Pulmonary artery endothelial cell (primary cell): ENCODE measurements at places on chromosomes 6 and 20.

DNA sequence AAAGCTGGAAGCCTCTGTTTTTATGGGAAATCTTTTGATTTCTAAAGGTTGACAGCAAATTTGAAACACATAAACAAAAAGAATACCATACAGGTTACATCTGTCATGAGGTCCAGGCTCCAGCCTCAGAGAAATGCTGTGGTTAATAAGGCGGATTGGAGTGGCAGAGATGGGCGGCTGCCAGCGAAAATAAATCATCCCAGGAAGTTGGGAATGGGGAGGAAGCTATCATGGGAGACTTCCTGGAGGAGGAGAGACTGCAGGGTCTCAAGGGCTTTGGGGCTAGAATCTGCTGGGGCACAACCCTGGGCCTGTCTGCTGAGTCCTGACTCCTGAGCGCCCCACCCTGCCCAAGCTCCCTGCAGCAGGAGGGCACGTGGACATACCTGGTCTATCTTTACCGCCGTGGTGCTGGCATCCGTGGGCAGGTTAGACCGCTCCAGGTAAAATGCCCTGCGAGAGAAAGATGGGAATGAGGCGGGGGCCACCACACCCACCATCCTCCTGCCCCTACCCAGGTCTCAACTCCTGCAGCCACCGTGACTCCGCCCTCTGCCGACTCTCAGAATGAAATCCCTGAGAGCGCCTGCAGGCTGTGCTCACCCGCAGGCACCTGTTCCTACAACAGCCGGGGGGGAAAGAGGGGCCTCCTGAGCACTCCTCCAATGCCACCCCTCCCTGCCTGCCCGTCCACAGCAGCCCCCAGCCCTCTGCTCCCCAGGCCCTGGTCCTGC lies 197.3 kb downstream of the PREX1 start:
- DNase-seq: no peak

GRCh38 chr20:32010666-32011065 lies 428 bp downstream of the CCM2L start:
- no peak for DNase-seq

DNA sequence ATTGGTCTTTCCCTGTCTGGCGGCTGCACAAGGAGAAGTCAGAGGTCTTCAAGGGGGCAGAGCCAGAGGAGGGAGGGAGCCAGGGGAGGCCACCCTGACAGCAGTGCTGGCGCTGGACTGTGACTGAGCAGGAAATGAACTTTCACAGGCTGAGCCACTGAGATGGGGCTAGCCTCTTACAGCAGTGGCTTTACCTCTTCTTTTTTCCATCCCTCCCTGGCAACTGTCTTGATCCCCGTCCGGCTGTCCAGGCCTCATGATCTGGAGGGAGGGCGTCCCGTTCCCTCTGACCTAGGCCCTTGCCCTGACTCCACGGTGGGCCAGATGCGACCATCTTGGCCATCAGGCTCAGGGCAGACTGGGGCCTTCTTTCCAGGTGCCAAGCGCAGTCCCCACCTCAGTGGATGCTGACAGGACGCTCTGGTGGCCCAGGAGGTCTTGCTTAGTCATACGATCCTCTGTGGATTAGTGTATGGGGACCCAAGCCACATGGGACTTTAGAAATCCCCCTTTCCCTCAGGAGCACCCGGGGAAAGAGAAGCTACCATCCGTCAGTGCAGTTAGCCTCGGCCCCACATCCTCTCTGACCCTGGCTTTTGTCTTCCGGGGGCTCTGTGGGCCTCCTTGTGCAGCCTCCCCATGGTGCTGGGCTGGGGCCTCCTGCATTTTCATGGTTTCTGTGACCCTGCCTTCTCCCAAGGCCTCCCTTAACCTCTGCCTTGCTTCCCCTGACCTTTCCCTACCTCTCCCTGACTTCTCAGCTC lies 57.4 kb upstream of the CCDC167 start:
- no peak for DNase-seq

- DNase-seq: no peak
These were observed 49.7 kb downstream of the SYNE1 start for GRCh38 chr6:152587473-152587872.

DNA sequence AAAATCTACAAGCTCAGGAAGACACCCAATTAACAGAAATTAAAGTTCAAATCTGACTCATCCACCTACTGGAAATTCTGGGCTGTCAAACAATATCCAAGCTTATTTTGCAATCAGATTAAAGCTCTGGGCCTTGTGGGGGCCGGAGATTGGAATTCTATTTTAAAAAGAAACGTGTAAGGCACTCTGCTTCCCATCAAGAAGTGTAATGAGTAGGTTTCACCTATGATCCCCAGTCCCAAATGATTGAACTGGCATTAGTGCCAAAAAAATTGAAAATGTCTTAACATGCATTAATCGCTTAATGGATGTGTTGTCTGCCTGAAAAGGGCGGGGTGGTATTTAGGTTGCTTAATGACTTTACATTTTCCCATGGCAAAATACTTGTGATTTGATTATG lies 542.4 kb upstream of the BTBD3 start:
- DNase-seq: no peak

GRCh38 chr6:127102859-127103258 lies 15.6 kb upstream of the RSPO3 start:
- no peak for DNase-seq
